Hematopoietic multipotent progenitor cell treated with erythropoietin and hydrocortisone succinate and interleukin-3 and kit ligand, for 15 days (in vitro differentiated cells): ENCODE measurements at places on chromosomes 1 and 21.

- no peak for DNase-seq
These were observed 53.1 kb upstream of the ADAR start for GRCh38 chr1:154661110-154661509.

GRCh38 chr1:229023651-229024300 lies 247.1 kb upstream of the RAB4A start:
- no peak for DNase-seq

DNA sequence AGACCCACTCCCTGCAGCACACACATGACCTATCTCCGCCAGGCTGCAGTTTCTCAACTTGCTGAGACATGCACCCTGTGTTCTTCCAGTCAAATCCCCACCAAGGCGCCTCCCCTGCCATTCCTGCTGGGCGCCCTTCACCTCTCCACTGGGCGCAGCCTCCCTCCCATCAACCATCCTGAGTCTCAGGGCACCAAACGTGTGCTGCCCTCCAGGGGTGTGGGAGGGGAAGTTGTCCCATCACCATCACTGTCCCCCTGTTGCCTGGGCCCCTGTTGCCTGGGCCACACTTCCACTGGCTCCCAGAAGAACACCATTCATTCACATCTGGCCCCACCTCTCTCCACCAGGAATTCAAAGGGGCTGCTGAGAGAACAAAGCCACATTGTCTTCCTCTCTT lies 44.9 kb upstream of the EFHD2 start:
- DNase-seq = no peak

DNA sequence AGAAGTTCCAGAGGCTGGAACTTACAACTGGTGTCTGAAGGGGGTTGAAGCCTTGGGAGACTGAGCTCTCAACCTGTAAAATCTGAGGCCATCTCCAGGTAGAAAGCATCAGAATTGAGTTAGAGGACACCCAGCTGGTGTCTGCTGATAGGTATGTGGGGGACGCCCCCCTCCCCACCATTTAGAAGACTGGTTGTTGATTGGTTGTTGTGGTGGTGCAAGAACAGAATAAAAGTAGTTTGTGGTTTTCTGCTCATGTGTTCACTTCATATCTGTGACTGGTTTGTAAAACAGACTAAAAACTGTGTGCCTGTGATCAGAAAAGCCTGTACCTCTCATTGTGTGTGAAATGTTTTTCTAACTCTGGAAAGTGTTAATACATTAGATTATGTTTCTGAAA lies 33.2 kb upstream of the PDE4B start:
- no peak for DNase-seq

GRCh38 chr21:40186045-40186444 lies 318.8 kb downstream of the PCP4 start:
- no peak for DNase-seq
